ENCODE measurements at places on chromosomes 11 and 22. TPM values are rescaled to one million over a fixed set of nuclear protein-coding genes. Genes with fewer than 3 reads are reported as not detected.

GRCh38 chr11:81165164-81165563 lies 1568.5 kb downstream of the FAM181B start:
- no peak for DNase-seq

Gene ZNF214
- total RNA-seq, result 0.53 TPM

Gene SYCE3
- total RNA-seq, result not detected

Gene MMP11
- not detected for total RNA-seq

- DNase-seq, result no peak
Observed at GRCh38 chr11:66101066-66101464, 31.0 kb downstream of the PACS1 start.

Gene TNNT3
- total RNA-seq, result 3.4 TPM

DNA sequence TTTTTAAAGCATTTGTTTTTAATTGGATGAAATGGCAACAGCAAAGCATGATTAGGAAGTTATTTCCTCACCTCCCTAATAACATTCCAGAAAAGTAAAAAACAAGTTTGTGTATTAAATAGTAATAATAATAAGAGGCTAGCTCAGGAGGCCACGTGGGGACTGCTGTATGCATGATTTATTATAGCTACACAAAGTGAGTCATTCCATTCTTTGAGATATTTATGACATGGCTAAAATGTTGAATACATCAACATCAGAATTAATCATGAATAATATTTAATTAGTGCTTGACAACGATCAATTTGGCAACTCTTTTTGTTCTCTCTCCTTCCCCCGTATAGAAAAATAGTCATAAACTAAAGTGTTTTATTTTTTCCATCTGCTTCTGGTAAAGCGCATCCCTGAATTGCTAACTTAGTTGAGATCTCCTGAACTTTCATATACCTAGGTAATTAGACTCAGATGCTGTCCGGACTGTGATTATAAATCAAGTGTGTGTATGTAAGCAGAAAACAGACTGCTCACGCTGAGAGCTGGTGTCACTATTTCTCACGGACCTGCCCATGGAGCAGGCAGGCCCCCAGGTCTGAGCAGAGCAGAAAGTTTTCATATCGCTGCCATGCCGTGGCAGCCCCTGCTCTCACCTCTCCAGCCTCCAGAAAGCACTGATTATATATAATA lies 125.7 kb downstream of the WT1 start:
- DNase-seq, result no peak

DNA sequence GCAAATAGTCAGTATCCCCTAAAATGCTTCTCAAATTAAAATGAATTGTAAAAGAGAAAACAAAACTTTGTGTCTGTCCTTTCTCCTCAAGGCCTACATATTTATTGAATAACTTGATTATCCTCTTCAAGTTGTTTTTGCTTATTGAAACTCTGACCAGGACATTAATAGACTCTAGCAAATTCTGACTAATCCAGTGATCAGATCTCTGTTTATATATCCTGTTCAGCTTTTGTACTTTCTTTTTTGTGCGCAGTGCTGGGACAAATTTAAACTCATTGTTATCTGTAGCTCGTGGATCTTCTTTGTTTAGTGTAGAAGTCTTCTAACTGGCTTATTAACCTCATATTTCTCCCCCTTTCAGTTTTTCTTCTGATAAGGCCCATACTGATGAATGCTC lies 139.9 kb upstream of the SORL1-AS1 start:
- DNase-seq, result no peak

- no peak for DNase-seq
Observed at GRCh38 chr11:119550053-119550752, 127.2 kb upstream of the THY1 start.

- no peak for DNase-seq
Observed at GRCh38 chr11:795634-796564, 2.2 kb downstream of the SLC25A22 start.

Gene LGALS12
- 6.3 TPM for total RNA-seq

GRCh38 chr22:47547239-47547661 lies 784.8 kb downstream of the TBC1D22A start:
- DNase-seq, result peak; percentile 56

Gene MMP27
- total RNA-seq, result 0.65 TPM

DNA sequence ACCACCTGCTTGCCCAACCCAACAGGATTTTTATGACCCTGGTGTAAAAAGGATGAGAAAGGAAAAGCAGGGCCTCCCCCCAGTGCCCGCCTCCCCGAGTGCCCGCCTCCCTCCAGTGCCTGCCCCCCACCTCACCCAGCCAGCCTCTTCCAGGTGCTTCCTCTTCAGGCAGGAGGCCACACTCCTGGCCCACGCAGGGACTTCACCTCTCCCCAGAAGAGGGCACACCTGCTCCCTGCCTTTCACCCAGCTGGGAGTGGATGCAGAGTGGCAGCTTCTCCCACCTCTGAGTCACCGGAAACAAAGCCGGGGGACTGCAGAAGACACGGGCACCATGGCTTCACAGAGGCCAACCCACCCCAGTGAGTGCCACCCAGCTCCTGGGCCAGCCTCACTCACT lies 16.1 kb downstream of the CPT1A start:
- no peak for DNase-seq

DNA sequence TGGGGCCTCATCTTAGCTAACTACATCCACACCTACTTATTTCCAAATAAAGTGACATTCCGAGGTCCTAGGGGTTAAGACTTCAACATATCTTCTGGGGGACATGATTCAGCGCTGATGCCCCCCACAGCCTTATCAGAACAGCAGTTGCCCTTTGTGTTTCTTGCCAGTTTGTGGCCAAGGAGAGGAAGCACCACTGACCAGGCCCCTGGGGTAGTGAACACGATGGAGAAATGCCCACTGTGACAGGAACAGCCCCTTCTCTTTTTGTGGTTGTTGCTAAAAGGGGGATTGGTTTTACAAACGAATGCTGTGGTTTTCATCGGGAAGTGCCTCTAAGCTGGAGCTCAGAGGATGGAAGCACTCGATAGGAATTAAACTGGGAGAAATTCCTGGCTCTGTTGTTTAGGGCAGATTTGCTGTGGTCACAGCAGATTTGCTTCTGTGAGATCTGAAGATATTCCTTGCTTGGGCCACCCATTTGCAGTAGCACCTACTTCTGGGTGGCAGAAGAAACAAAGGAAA lies 88.8 kb downstream of the ABTB2 start:
- no peak for DNase-seq

DNA sequence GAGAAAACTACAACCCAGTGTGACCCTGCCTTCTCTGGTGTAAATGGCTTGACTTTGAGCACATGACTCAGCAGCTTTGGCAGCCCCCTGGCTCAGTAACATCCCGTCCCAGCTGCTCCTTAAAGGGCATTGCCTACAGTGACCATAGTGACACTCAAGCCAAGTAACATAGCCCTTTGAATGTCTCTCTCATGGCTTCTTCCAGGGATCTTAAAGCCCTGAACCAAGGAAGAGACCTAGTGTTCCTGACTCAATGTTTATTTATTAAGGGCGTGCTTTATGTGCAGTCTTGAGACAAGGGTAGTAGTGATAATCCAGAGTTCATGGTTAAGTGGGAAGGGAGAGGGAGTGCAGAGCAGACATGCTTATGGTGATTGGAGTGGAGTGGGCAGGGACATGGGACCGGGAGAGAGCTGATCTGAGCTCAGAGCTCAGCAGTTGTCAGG lies 125.7 kb downstream of the PARVA start:
- DNase-seq, result no peak

- DNase-seq, result no peak
Observed at GRCh38 chr11:27060816-27061460, 20.3 kb downstream of the BBOX1 start.

GRCh38 chr11:12915093-12915492 lies 94.0 kb upstream of the RASSF10 start:
- DNase-seq, result no peak

- no peak for DNase-seq
Observed at GRCh38 chr11:70496591-70497535, 98.5 kb downstream of the CTTN start.

GRCh38 chr11:64881476-64881875 lies 3.1 kb upstream of the EHD1 start:
- DNase-seq, result no peak

Gene RGL4
- total RNA-seq, result not detected

DNA sequence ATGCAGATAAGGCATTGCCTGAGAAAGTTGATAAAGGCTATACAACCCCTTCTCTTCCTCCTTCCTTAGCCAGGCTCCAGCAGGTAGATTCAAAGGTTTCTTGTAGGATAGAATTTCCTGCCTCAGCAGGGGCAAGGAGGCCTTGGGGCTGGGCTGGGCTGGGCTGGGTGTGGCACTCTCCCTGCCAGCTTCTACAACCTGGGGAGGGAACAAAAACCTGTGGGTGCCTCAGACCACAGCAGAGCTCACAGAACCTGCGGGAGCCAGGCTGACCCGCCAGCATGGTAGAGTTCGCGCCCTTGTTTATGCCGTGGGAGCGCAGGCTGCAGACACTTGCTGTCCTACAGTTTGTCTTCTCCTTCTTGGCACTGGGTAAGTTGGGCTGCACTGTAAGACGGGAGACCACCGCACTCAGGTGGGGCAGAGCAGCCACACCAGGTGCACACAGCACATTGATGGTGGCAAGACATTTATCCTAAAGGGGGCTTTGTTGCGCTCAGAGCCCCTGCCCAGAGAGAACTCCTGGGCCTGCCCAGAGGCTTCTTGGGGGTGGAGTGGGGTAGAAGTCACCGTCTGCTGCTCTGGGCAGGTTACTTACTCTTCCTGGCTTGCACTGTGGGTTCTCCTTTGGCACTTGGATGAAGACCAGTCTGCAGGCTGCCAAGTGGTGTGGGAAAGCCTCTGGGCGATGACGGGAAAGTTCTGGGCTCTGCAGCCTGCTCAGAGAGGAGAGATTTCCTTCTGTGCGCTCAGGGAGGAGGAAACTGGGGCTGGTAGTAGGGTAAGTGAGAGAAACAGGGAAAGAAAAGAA lies at the start of gene MOGAT2:
TSS of gene MOGAT2 (plus strand) at position 231 of the 811 bp plus-strand sequence. CDS start at position 282, 51 bp downstream.
- DNase-seq, result no peak

GRCh38 chr11:46894506-46894905 lies 23.8 kb downstream of the LRP4 start:
- no peak for DNase-seq

Data from suprapubic skin (tissue), 4 donors.